ENCODE measurements at places on chromosomes 2 and 18.

DNA sequence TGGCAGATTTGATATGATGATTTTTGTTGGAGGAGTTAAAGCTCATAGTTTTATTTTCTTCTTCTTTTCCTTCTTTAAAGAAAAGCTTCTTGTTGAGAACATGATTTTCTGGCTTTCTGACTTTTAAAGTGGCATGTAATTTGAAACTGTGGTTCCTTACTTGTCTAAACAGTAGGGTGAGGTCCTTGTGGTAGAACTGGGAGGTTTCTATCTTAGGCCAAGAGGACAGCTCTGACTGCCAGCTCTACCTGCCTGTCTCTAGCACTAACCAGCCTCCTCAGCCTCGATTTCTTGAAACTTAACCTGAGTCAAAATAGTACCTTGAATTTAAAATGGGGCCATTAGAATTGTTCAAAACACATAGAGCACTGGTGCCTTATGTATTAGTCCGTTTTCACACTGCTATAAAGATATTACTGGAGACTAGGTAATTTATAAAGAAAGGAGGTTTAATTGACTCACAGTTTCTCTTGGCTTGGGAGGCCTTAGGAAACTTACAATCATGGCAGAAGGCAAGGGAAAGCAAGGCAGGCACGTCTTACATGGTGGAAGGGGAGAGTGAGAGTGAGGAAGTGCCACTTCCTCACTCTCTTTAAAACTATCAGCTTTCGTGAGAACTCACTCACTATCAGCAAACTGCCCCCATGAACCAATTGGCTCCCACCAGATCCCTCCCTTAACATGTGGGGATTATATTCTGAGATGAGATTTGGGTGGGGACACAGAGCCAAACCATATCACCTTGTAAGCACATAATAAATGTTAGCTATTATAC, 119.0 kb downstream of the CERS6 start:
- no peak for DNase-seq

DNA sequence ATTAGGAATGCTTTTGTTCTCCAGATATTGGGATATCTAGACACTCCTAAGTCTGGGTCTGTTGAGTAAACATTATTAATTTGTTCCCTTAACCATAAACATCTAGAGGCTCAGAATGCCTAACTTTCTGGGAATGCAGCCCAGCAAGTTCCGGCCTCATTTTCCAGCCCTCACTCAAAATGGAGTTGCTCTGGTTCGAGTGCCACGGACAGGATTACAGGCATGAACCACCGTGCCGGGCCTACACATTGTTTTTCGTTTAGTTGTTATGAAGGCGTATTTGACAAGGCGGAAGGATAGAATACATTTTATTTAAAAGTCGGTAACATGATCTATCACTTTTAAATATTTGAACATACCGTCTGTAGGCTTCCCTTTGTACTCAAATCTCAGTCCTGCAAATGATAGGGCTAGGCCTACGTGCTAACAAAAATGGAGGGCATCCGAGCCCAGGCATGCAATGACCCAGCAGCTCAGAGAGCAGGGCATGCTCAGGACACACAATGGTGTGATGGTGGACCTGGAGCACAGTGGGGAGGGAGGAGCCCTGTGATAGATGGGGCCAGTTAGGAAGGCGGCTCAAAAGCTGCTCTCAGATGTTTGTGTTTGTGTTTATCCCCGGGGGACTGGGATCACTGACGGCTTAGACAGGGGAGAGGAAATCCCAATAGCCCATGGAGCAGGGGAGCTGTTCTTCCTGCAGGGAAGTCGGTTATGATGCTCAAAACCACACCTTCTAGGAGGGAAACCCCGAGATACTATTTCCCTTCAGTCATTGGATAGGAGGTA, 2.9 kb upstream of the SCYGR1 start:
- DNase-seq = no peak

DNA sequence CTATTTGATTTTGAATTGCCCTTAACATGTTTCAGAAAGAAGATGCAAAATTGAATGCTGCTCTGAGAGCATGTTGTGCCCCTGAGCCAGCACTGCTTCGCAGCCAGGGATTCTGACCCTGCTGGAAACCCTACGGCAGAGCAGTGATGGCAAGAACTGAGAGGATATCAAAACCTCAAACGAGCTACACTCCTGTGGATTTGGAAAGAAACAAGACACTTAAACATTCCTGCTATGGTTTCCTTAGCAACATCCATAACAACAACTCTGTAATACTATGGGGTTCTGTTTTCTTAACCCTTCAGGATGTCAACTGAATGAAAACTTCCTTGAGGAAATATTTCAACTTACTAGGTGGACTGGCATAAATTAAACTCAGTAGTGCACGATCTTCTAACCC, 649.1 kb downstream of the NYAP2 start:
- DNase-seq = no peak

GRCh38 chr2:119910566-119910965, 102.3 kb upstream of the EPB41L5 start:
- no peak for DNase-seq

DNA sequence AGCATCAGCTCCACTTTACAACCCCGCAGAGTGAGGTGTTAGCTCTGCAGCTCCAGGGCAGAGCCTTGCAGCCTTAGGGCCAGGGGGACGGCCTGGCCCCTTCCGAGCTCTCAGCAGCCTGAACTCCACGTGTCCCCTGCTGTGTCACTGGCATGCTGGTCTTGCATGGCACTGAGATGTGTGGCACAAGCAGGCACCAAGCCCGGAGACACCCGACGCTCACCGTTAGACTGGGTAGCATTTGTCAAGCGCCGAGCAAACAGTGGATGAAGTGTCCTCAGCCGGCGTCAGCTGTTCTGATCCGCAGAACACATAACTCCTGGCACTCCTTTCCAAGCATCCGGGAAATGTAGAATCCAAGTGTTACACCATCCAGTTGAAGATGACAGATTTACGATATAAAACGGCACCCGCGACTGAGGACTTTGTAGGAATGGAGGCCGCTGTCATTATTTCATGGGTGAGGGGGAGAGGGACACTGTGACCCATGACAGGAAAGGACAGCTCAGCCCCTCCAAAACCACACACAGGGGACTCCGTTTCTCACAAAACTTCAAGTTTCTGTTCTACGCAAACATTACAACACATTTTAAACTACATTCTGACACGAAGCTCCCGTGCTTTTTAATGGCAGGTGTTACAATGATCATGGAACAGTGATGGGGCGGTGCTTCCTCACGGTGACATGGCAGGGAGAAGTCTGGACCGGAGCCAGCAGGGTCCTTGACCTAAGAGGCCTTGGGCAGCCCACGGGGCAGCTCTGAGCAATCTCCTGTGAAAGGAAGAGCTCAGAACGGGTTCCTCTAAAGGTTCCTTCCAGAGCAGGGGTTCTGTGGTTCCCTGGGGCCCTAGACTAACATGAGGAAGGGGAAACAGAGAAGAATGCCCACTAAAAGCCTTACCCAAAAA, 89.4 kb downstream of the HDAC4 start:
- DNase-seq = no peak
